IPS DF 6.9 (cell line): ENCODE measurements at places on chromosomes 11 and 22.

DNA sequence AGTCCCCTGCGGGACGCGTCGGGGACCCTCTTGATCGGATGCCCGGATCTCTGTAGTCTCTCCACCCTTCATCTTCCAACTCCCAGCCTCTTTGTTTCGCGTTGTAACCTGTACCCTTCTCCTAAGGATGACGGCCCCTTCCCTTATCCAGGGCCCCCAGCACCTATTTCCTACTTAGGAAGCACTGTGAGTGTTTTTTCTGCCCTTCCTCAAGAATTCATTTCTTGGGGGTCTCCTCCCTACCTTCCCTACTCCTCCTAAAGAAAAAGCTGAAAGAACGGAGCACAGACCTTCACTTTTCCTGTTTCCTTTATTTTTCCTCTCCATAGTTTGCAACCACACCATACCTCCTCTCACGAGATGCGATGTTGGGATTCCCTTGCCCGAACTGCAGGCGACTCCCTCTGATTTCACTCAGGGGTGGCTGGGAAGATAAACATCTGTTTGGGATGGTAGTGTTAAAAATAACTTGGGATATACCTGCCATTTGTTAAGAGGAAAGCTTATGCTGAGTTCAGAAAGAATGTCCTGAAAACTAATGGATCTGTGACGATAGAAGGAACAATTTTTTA is 593 bp downstream of the FAM118B start:
- 0 out of 2 replicates have a peak, but pooled peaks cover 2% of the 10 kb centered on the region for H3K4me1 ChIP-seq
- H3K36me3 ChIP-seq: peaks cover 3% of the 10 kb centered on the region; the same call in 1 of the 2 replicates
- no peaks in the 10 kb centered on the region for H3K27me3 ChIP-seq
- no peak overlapping the region for H3K27ac ChIP-seq
- DNase-seq: no peak
- H3K4me3 ChIP-seq: peak overlapping the region; percentile 83; the same call in 1 of the 2 replicates

GRCh38 chr22:34897126-34897525 is 168.8 kb upstream of the ISX start:
- H3K27me3 ChIP-seq: no peaks in the 10 kb centered on the region
- H3K36me3 ChIP-seq: no peaks in the 10 kb centered on the region
- no peak overlapping the region for H3K4me3 ChIP-seq
- H3K4me1 ChIP-seq: no peaks in the 10 kb centered on the region
- H3K27ac ChIP-seq: no peak overlapping the region

DNA sequence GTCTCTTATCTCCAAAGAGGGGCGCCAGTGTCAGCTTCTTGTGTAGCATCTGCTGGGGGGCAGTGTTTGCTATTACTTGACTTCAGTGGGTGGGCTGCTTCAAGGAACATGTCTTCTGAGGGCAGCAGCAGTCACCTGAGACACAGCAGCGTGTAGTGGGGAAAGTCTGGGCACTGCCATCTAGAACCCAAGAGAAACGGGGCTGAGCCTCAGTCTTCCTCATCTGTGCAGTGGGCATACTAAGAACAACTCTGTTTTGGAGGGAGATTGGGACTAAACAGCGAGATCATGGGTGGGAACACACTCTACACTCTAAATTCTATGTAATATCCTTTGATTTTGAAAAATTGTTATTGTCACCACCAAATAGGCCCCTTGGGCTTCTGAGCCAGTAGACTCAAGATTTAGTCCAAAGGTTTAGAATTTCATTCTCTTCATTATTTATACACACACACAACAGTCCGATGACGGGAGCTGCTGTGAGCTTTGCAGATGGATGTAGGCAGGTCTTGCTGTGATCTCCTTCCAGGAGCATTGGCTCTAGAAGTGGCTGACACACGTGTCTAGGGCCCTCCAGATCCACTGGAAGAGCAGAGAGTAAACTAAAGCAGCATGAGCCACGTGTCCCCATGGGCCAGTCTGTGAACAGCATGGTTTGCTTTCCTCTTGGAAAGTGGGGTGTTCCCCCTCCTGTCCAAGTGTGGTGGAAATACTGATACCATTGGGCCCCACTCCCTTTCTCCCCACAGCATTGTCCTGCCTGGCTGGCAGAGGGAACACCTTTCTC is 51.8 kb downstream of the TRAF6 start:
- peaks cover 4% of the 10 kb centered on the region; the same call in 1 of the 2 replicates for H3K4me1 ChIP-seq
- no peaks in the 10 kb centered on the region for H3K27me3 ChIP-seq
- H3K27ac ChIP-seq: no peak overlapping the region
- H3K36me3 ChIP-seq: no peaks in the 10 kb centered on the region

- no peaks in the 10 kb centered on the region for H3K36me3 ChIP-seq
- H3K4me1 ChIP-seq: peaks cover 8% of the 10 kb centered on the region; the same call in 1 of the 2 replicates
- no peak for DNase-seq
- H3K27me3 ChIP-seq: peaks cover 4% of the 10 kb centered on the region; the same call in 1 of the 2 replicates
- no peak overlapping the region for H3K27ac ChIP-seq
These were observed 2.1 kb upstream of the DPAGT1 start for GRCh38 chr11:119103793-119104192.

DNA sequence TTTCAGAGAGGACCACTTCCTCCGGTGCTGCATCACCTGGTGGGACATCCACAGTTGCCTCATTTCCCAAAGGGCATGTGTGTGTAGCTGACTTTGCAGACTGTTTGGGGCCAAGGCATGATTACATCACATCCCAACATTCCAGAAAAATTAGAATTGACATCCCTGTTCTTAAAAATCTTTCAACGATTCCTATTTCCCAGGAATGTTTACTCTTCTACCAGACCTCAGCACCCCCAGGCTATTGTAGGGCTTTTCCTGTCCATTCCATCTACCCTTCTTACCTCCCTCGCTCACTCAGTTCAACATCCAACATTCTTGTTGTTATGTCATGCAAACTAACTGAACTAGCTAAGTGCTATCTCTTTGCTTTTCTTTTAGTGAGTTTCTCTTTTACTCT is 37.3 kb downstream of the PIWIL4 start:
- H3K27ac ChIP-seq: no peak overlapping the region
- no peaks in the 10 kb centered on the region for H3K27me3 ChIP-seq
- no peaks in the 10 kb centered on the region for H3K36me3 ChIP-seq
- H3K4me1 ChIP-seq: no peaks in the 10 kb centered on the region

DNA sequence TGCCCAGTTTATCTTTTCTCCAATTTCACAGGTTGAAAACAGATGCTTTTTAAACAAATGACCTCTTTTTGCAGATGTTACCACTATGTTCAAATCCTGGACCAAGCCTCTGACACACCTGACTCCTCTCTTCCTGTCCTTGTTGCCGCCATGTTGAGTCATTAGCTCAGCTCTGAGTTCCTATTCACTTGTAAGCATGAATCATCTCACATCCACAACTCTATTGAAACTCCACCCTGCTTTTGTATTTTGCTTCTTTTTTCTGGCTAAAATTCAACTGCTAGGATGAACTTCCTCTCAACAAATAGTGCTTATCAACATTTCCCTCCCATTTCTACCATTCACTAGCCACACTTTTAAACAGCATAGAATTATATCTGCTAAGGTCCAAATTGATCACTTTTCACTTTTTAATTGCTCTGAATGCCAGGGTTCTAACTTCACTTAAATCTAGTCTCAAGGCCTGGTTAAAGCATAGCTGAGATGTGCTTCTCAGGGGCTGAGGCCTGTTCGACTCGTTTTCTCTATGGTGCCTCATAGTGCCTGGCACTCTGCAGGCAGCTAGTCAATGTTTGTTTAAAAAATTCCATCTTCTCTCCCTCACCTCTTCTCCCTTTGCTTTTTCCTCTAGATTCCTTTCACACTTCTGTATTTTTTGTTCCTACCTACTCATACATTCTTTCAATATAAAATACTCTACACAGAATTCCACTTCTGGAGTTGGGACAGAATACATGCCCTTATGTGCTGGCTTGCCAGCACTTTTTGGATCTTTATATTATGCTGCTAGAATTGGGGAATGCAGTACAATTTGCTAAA is 3.9 kb downstream of the JOSD1 start:
- H3K4me1 ChIP-seq: peaks cover 2% of the 10 kb centered on the region; the same call in 1 of the 2 replicates
- H3K27me3 ChIP-seq: no peaks in the 10 kb centered on the region
- H3K4me3 ChIP-seq: no peak overlapping the region
